ENCODE measurements at places on chromosomes 1 and 21.

DNA sequence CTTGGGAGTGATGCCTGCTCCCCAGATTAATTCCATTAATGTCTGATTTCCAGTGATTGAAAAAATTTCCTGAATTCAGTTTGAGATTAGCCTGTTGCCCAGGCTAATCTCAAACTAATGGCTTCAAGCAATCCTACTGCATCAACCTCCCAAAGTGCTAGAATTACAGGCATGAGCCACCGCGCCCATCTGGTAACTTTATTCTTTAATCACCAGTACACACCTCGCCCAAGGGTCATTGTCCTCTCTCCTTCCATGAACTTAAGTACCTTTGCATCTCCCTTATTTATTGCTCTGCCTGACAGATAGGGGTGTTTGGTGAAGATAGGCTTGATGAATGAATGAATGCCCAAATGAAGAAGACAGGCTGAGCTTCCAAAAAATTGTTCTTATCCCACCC lies 366.5 kb downstream of the SIPA1L2 start:
- DNase-seq, result no peak

GRCh38 chr1:64484651-64485050 lies 14.7 kb downstream of the CACHD1 start:
- DNase-seq, result no peak

- no peak for DNase-seq
These were observed 558.2 kb upstream of the PRMT6 start for GRCh38 chr1:106498238-106498637.

DNA sequence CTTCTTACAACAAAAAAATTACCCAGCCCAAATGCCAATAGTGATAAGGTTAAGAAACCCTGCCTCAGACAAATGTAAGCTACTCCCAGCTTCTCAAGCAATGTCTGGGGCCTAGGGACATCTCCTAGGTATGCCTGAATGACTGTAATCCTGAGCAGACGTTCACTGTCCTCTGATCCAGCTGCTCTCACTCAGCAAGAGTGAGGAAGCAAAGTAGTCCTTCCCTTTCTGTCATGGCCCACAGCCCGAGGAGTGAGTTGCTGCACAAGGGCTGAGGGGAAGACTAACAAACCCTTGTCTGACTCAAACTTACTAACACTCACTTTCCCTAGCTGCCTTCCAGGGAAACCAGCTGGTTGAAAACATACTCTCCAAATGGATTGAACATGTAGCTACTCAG lies 124.9 kb upstream of the TNFSF4 start:
- DNase-seq, result peak; percentile 56

DNA sequence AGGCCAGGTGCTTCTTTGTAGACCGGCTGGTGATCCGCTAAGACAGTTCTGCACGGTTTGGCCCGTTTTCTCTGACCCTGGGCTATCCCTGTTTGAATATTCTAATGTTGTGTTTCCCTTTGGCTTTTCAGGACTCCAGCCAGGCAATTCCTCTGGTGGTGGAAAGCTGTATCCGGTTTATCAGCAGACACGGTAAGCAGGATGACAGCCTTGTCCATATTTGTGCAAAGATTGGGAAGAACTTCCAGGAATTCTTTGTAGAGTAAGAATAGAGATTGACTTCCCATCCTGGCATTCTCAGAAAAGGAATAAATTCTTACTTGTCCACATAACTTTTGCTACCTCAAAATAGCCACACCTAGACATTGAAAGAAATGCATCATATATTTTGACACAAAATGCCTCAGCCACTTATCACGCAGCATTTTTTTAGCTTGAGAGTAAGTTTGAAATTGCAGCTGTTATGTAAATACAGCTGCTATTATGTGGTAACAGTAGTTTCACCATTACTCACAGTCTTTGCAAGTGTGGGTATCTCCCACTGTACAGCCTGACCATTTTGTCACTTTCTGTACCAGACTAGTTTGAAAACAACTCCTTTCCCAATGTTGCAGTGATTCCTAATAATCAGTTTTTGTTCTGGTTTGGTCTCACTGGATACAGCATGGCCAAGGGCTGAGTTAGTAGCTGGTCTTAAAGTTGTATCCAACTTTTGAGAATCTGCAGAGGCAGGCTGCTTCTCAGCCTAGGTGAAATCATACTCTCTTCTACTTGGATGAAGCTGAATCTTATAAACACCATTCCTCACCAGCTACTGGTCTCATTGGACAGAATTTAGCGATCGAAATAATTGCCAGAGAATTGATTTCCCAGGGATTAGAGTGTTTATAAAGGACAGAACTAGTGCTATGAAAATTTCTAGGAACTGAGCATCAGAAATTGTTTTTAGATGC lies 40.0 kb upstream of the IKBKE start:
- peak; percentile 81 for DNase-seq

DNA sequence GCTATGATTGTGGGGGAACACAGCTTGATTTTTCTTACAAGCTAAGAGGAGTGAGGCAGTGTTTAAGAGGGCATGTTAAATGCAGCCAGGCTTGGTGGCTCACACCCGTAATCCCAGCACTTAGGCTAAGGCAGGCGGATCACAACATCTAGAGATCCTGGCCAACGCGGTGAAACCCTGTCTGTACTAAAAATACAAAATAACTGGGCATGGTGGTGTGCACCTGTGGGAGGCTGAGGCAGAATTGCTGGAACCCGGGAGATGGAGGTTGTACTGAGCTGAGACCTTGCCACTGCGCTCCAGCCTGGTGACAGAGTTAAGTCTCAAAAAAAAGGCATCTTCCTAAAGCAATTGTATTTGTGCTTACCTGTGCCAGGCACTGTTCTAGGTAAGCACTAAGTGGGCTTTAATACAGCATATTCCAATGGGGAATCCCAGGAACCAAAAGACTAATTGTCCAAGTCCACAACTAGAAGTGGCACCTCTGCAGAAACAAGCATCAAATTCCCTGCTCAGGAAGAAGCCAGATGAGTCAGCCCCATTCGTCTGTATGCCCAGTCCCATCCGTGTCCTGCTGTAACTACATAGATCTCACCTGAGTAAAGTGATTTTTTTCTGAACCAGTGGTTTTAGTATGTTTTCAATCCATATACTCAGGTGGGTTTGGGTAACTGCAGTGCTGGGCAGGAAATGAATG lies 4.6 kb downstream of the RCC1 start:
- DNase-seq, result no peak
